Activated CD8-positive, alpha-beta memory T cell treated with anti-CD3 and anti-CD28 coated beads for 4 hours (primary cell): ENCODE measurements at places on chromosomes 2 and 18.

- DNase-seq, result no peak
Measured at GRCh38 chr2:178417916-178418315, 33.1 kb downstream of the PRKRA start.

- DNase-seq, result no peak
Measured at GRCh38 chr2:3827673-3828575, 124.5 kb downstream of the DCDC2C start.

DNA sequence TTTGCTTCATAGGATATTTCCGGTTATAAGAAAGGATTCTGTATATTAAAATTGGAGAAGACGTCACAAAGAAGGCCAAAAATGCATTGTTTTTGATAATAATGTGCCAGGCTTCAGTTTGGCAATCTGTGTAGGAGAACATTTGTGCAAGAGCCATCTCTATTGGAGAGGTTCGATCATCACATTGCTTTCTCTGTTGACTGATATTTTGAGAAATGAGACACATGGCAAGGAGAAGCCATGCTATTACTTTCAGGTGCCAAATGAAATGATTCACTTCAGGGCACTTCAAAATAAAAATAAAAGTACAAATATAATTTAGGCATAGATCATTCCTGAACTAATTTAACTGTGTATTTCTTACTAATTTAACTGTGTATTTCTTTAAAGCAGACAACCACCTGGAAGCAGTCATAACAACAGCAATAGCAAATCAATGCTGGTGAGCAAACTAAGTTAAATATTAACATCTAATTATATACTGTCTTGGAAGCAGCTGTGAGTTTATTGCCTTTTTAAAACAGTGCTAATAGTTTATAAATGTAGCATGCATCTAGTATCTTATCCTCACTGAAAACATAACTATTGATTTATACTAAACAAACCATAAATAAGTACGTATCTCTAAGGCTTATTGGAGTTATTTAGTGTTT is 50.2 kb upstream of the CHST9 start:
- DNase-seq, result no peak

GRCh38 chr18:79685971-79686370 is 6.4 kb downstream of the CTDP1 start:
- DNase-seq, result no peak

GRCh38 chr2:20196657-20197161 is 28.2 kb downstream of the SDC1 start:
- no peak for DNase-seq

DNA sequence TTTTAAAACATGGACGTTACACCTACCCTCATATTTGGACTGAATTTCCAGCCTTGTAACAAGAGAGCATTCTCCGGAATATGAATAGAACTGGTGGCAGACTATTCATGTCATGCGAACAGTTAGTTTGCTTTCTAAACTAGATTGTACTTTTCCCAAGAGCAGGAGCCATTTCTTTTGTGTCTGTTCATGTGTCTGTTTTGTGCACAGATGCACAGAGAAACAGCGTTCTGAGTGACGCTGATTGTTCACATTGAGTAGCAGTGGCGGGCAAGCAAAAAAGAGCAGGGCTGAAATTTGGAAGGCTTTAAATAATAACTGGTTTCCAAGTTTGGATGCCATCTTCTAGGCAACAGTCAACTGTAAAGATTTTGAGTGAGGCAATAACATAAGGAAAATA is 200.3 kb downstream of the NRXN1 start:
- no peak for DNase-seq

DNA sequence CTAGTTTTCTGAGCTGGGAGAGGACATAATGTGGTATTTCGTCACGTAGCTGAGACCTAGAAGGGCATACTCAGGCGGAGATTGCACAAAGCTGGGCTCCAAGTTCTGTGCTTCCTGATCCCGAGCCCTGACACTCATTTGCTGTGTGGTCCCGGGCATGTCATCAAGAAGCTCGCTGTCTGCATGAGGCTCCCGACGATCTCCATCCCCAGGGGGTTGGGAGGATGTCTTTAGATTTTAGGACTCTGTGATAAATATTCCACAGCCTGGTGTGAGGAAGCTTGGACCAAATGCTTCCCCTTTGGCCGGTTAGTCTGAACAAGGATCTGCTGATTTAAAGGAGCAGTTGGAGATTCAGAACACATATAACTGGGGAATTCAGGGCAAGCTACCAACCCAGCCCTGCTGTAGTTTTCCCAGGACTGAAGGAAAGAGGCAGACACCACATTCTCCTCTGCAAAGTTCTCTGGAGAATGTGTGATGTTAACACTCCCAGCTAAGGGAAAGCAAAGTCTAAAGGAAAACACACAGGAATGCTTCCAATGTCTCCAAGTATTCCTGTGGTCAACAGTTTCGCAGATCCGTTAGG is 2.3 kb downstream of the KCNE4 start:
- DNase-seq, result no peak

DNA sequence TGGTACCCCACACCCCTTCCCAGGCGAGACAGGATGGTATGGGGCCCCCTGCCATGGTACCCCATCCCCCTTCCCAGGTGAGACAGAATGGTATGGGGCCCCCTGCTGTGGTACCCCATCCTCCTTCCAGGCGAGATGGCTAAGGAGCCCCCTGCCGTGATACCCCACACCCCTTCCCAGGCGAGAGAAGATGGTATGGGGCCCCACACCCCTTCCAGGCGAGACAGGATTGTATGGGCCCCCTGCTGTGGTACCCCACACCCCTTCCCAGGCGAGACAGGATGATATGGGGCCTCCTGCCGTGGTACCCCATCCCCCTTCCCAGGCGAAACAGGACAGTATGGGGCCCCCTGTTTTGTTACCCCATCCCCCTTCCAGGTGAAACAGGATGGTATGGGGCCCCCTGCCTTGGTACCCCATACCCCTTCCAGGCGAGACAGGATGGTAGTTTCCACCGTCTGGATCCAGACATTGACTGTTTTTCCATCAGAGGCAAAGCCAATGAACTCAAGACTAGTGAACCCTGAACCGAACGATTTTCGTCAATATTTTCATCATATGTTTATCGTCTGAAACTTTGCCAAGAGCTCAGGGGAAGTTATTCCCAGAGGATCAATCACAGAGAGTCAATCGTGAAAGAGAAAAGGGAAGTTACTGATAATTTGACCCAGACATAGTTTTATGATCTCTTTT is 75.0 kb downstream of the MYCN start:
- DNase-seq, result no peak

- DNase-seq, result no peak
Measured at GRCh38 chr2:11514904-11515303, 18.9 kb upstream of the GREB1 start.

- no peak for DNase-seq
Measured at GRCh38 chr2:119921825-119922224, 91.1 kb upstream of the EPB41L5 start.
